ENCODE measurements at places on chromosomes 4 and X.

GRCh38 chr4:57607566-57608180, 497.5 kb upstream of the IGFBP7 start:
- DNase-seq = no peak

DNA sequence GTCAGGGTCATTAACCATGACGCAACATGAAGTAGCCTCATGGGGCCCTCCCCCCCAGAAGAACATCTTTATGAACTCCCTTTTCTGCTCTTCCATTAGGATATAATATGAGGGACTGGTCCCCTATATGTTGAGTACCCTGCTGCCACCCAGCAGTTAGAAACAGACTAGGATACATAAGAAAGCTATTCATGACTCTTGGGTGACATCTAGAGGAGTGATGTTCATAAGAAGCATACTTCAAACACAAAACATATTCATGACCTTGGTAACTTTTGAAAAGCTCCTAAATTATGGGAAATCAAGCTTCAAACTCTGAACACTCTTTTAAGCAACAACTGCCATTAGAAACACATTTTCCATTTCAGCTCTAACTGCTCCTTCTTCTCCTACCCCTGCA, 155.2 kb upstream of the SPIN4 start:
- no peak for DNase-seq

GRCh38 chr4:115970859-115971258, 857.4 kb upstream of the NDST4 start:
- DNase-seq = no peak

- peak; percentile 47 for DNase-seq
Observed at GRCh38 chr4:145935253-145936141, 3.1 kb downstream of the ZNF827 start.

GRCh38 chr4:20773144-20773997, 73.1 kb downstream of the PACRGL start:
- peak; percentile 26 for DNase-seq

DNA sequence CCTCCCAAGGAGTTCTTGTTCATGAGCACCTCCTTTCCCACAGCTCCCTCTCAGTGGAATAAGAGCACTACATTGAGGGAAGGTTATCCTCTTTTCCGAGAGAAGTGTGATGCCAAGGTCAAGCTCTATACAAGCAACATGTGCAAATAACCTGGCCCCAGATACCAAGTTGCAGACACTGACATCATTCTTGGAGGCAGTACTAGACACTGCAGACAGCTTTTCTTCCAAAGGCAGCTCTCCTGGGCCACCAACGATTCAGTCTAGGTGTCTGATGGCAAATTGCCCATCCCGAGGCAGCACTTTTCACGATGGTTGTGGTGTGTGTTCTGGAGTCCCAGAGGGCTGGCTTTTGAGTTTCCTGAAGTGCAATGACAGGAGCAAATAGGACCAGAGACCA, 384.9 kb downstream of the TLL1 start:
- no peak for DNase-seq

GRCh38 chr4:90069151-90069550, 58.0 kb upstream of the CCSER1 start:
- DNase-seq = no peak

- DNase-seq = no peak
Observed at GRCh38 chr4:91373546-91373945, 930.2 kb upstream of the GRID2 start.

DNA sequence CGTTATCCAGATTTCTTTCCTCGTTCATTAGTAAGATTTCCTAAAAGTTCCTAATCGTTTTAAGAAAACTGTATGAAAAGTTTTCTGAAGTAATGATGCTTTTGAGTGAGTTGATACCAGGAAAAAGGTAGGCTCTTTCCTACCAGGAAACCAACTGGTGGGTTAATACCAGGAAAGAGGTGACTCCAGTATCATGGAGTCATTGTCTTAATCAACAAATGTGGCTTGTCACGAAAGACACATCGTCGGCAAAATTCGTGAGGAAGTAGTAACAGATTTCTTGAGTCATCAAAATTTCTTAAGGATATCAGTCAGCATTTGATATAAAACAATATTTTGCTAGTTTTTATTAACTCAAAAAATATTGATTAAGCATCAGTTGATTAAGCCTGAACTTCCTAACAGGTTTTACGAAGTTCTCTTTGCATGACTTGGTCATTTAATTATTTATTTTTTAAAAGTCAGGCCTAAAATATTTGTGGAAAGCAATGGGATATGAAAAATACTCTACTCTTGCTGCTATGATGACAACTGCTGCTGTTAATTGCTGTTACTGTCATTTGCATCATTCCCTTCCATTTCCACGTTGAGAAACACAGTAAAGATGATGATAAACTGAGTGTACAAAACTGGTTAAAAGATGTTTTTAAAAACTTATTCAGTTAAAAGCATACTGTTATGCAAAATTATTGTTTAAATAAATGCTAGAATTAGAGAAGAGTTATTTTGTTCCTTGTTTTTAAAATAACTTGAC, 3.2 kb upstream of the PPBP start:
- no peak for DNase-seq

DNA sequence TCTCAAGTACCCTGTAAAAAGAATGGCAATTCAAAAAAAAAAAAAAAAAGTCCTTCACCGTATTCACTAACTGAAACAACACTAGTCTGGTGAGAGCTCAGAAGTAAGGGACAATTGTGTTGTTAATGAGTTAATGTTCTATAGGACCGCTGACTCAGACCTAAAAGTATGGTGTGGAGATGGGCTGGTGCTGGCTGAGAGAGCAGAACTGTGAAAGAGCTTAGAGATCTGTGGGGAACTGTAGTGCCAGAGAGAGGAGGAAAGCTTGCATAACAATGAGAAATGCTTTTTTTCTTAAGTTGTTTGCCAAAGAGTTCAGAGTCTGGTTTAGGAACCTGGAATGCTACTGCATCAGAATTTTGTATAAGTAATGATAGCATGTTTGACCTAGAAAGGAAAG, 65.1 kb downstream of the LHFPL1 start:
- no peak for DNase-seq

GRCh38 chr4:67019686-67020437, 525.4 kb downstream of the CENPC start:
- no peak for DNase-seq

- no peak for DNase-seq
Observed at GRCh38 chrX:38357747-38358673, 5.6 kb downstream of the OTC start.

DNA sequence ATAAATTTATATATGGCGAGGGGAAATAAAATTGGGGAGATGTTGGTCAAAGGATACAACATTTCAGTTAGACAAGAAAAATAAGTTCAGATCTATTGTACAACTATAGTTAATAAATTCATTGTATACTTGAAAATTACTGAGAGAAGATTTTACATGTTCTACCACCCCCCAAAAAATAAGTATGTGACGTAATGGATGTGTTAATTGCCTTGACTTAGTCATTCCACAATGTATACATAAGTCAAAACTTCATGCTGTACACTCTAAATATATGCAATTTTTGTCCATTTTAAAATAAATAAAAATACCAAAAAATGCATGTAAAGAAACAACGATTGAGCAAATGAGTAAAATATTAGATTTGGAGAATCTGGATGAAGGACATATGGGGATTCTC, 1.8 kb downstream of the USP11 start:
- DNase-seq = no peak

GRCh38 chr4:67632492-67632891, 68.5 kb downstream of the UBA6 start:
- no peak for DNase-seq

DNA sequence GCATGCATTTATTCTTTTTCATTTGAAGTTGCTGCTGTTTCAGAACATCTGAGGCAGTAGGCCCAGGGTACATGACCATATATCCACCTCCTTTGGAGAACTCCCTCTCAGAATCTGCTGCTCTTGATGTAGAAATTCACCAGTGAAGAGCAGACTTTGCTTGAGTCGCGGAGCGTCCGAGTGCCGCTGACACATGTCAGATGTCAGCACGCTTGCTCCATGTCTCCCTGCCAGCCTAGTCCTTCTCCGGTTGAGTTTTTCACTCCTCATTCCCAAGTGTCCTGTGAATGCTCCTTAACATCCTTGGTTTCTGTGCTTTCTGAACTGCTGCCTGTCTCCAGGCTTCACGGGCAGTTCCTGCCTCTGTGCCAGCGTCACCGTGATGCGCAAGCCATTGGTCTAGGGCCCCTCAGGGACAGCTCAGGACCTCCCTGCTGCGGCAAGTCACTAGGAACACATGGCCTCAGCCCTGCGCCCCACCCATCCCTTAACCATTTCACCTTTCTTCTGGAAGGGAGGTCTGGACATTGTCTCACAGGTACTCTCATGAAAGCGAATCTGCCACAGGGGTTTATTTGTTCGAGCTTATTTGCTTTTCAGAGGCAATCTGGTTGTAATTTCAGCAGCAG, 93.1 kb upstream of the RBPJ start:
- DNase-seq = no peak

- DNase-seq = no peak
Observed at GRCh38 chr4:111234939-111235338, 612.1 kb upstream of the PITX2 start.

GRCh38 chrX:77949840-77950239, 19.6 kb downstream of the PGAM4 start:
- DNase-seq = no peak

GRCh38 chrX:34884817-34885216, 57.8 kb upstream of the FAM47B start:
- DNase-seq = no peak

GRCh38 chr4:124863040-124863545, 150.6 kb upstream of the ANKRD50 start:
- DNase-seq = no peak

GRCh38 chr4:182143822-182144625, 99.2 kb upstream of the TENM3 start:
- peak; percentile 39 for DNase-seq

GRCh38 chr4:156710365-156711192, 261.0 kb downstream of the PDGFC start:
- no peak for DNase-seq

- DNase-seq = no peak
Observed at GRCh38 chrX:317424-318067, 1.1 kb downstream of the GTPBP6 start.

DNA sequence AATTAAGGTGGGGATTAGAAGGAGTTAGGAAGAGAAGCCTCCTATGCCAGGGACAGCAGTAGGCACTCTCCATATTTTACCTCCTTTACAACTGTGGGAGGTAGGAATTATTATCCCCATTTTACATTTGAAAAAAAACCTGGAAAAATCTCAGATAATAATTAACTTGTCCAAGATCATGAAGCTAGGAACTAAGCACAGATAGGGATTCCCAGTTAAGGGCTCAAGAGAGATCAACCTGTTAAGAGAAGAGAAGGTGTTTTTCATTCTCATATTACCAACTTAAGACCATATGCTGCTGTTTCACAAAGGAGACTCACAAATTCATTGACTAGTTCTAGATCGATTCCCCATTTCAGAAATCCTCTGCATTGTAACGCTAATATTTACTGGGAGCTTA, 16.1 kb upstream of the FAM47E start:
- DNase-seq = no peak

DNA sequence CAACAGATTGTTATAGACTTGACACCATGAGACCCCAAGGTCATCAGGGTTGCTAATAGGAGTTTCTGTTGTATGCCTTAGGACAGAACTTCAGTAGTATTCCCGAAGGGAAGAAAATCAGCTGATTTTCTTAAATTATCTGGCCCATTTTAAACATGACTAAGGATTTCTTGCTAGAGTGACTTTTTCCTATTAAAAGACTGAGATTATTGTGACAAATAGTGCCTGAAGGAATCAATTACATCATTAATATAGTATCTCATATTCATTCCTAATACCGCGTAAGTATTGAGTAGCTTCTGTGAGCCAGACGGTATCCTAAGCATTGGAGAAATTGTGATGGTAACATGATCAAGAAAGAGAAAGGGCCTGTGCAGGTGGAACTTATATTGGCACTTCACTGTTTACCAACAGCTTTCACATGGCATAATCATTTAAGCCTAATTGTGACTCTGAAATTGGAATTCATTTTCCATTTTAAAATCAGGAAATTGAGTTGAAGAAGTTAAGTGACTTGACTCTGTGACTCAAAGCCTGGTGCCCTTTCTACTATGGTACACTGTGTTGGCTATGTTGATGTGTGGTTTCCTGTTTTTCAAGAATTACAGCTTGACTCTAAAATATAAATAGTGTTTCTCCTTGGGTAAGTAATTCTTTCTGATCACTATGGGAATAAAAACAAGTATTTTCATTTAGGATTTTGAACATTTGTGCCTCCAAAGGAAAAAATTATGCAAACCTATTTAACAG, 4.1 kb downstream of the AFF1 start:
- no peak for DNase-seq

DNA sequence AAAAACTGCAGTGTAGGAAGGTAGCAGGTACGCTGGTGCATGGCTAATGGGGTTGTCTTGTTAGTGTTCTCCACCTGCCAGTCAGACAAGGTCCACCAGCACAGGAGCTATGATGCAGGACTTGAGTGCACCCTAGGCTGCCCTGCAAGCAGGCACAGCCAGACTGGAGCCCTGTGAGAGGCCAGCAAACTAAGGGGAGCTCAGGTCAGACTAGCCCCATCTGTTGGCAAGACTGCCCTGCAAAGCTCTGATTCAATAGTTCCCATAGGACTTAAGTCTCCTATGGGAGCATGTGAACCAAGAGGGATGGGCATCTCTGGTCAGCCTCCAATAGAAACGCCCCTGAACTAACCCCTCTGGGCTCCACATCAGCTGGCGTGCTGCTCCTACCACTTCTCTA, 1307.3 kb downstream of the C4orf33 start:
- DNase-seq = no peak

GRCh38 chr4:141565379-141566089, 70.8 kb upstream of the IL15 start:
- DNase-seq = no peak

DNA sequence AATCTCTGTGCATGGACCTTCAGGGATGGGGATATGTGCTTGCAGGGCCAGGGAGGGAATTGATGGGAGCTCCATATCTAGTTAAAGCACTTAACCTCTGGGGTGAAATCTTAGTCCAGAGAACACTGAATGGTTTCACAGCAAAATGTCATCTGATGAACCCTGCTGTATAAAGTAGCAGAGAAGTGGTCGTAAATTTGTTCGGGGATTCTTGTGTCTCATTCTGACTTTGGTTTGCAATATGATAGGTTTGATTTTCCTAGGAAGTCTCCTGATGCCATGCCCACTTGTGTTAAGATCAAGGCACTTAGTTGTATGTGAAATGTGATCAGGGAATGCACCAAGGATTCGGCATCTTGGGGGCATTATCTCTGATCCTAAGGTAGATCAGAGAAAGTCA, 96.9 kb downstream of the NHS start:
- DNase-seq = no peak

DNA sequence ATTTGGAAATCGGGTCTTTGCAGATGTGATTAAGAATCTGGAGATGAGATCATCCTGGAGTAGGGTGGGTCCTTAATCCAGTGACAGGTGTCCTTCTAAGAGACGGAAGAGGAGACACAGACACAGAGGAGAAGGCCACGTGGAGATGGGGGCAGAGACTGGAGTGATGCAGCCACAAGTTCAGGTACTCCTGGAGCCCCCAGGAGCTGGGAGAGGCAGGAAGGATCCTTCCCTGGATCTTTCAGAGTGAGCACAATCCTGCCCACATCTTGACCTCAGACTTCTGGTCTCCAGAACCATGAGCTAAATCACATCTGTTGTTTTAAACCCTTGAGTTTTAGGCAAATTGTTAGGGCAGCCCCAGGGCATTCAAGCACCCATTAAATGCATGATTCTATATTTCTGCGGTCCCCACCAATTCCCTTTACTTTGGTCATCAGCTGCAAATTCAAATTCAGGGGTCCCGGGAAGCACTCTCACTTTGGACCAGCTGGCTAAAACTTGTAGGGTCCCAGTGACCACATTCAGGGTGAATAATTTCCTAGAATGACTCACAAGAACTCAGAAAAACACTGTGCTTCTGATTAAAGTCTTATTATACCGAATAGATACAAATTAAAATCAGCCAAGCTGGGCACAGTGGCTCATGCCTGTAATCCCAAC, 12.8 kb upstream of the AKAP17A start:
- no peak for DNase-seq

Data from activated naive CD8-positive, alpha-beta T cell treated with anti-CD3 and anti-CD28 coated beads, Interleukin-2, amount 10 ng/mL, durations not matched to agents 7 days and 5 days (primary cell).